ENCODE measurements at places on chromosomes 7 and 10.
A peak's percentile ranks its signal among the peaks of the same experiment; 100 is the strongest.

- DNase-seq: no peak
These were observed 57.4 kb upstream of the ACBD5 start for GRCh38 chr10:27297844-27298521.

DNA sequence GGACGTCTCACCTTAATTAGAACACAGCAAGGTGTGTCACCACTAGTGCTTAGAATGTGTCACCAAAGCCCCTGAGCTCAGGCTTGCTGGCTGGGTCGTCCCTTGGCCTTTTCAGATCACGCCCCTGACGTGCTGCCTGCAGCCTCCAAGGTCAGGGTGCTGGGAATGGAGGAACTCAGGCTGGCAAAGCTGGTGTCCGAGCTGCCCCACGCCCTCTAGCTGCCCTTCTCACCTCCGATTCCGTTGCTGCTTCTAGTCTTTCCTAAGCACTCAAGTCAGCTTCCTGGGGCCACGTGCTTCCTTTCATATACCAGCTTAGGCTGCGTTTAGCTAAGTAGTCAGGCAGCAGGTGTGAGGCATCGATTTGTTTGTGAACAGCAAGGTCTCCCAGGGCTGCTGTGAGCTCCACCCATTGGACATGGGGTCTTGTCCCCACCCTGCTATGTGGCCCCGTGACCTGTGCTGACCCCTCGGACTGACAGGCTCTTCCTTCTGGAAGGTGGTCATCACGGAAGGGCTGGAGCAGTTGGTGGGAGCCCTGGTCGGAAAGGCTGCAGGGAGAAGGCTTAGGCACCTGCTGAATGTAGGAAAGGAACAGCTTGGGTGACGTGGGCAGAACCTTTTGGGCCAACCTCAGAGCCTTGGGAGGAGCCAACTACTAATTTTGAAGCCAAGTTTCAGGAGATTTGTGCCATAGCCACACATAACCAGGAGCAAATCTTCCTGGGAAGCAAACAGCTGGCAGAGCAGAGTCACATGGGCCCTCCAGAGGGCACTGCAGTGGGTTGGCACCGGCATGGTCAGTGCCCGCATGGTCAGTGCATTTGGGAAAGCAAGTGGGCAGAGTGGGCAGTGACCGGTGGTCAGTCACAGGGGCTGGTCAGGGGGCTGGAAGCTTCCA lies 28.8 kb downstream of the VIPR2 start:
- DNase-seq: no peak

DNA sequence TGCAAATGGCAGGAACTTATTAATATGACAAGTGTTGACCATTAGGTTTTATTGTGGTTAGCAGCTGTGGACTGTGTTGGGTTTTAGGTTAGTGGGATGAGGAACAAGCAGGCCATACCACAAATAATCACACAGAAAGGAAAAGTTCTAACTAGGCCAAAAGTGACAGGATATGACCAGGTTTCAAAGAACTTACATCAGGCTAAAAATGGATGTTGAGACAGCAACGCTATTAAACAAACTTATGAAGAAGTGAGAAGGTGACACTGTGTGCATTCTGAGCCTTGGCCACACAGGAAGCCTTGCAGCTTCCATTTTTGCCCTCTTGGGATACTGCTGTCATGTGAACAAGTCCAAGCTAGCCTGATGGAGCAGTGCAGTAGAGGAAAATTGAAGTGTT lies 568.8 kb downstream of the HTR7 start:
- no peak for DNase-seq

DNA sequence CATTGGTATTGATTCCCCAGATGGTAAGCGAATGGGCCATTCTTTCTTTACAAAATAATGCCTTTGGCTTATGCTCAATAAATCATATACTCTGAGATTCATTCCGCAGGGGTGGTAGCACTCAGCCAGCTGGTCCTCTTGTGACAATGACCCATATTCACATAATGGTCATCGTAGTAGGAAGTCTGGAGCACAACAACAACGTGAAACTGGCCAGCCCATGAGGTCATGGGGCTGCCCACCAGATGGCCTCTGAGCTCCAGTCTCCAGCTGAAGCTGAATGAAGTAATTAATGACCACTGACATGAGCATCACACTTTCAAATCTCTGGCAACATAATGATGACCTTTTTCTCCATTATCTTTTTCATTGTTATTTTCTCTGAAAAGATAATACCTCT lies 42.3 kb upstream of the SORCS1 start:
- DNase-seq: no peak

DNA sequence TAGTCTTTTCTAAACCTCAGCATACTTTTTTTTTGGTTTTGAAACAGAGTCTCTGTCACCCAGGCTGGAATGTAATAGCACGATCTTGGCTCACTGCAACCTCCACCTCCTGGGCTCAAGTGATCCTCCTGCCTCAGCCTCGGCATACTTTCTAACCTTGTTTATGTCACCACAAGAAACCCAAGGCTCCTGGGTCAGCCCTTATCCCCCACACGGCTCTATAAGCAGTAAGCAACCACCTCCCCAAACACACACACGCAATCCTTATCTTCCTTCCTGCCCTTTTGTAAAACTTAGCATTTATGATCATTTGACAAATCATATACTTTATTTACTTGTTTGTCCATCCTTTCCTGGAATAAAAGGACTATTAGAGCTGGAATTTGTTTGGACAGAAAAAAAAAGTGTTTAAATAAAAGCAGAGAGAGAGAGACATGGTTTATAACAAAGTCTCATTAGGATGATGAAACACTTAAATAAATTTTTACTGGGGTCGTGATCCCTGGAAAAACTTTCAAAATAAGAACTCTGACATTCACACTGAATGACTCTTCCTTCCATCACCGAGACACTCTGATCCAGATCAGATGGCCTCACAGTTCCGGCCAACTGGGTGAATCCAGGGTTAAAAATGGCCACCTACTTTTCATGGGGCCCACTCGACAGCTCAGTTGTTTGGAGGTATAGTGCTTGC lies 72.7 kb upstream of the PIK3CG start:
- DNase-seq: no peak

- no peak for DNase-seq
These were observed 43.9 kb downstream of the KCNH2 start for GRCh38 chr7:150934045-150934766.

DNA sequence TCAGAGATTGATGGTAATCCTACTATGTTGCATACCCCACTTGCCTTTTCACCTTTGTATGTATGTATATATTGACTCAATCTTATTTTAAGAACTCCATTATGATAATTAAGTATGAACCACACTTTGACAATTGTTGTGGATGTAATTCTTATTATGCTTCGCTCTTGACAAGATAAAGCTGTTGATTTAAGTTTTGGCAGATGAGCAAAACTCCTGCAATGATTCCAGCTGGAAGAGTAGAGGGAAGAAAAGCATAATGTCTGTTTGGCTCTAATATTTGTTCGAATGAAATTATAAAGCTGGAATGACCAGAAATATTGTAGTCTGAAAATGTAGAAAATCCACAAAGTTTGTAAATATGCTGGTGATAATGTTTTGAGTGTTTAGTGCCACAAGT lies 83.8 kb upstream of the AKR1E2 start:
- no peak for DNase-seq

DNA sequence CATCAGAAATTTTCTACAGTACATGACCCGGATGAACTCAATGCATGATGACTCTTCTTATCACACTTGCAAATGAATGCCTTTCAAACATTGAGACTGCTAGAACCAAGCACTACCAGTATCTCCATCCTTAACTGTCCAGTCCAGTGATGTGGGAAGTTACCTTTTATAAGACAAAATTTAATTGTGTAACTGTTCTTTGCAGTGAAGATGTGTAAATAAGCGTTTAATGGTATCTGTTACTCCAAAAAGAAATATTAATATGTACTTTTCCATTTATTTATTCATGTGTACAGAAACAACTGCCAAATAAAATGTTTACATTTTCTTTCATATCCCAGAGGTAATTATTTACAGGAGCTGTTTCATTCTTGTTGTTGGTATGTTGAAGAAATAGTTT lies 40.1 kb downstream of the LGI1 start:
- DNase-seq: no peak

DNA sequence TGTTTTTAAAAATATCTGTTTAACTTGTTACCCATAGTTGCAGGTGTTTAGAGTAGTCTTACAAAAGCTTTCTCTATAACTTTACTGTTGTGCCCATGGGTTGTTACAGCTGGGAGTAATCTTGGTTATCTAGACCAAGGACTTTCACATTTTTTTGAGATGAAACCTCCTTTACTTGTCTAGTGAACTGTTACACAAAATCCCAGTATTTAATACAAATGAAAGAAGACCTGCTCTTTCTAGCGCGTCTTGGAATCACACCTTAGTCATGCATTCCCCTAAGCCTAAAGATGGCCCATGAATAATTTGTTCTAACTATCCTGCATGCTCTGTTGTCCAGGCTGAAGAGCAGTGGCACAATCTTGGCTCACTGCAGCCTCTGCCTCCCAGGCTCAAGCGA lies 38.0 kb downstream of the CSGALNACT2 start:
- no peak for DNase-seq

DNA sequence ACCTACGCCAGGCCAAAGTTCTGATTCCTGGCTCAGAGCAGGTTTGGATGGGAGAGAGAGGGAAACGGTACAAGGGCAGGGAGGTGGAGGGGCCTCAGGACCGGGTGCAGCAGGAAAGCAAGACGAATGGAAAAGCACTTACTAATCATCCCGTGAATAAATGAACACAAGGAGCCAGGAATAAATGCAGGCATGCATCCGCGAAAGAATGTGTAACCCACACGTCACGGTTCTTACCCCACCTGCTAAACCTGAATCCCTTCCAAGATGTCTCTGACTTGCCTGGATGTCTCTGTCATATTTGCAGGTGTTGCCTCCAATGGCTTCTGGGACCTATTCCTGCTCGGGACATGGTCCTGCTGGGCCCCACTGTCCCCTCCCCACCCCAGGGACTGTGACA lies 335.2 kb upstream of the RNF32 start:
- no peak for DNase-seq

GRCh38 chr7:134854816-134855215 lies 75.4 kb downstream of the CALD1 start:
- DNase-seq: no peak

GRCh38 chr10:14916600-14916999 lies 37.3 kb downstream of the DCLRE1C start:
- no peak for DNase-seq

- DNase-seq: peak; percentile 78
These were observed 22.3 kb downstream of the ZNF783 start for GRCh38 chr7:149284343-149284742.

DNA sequence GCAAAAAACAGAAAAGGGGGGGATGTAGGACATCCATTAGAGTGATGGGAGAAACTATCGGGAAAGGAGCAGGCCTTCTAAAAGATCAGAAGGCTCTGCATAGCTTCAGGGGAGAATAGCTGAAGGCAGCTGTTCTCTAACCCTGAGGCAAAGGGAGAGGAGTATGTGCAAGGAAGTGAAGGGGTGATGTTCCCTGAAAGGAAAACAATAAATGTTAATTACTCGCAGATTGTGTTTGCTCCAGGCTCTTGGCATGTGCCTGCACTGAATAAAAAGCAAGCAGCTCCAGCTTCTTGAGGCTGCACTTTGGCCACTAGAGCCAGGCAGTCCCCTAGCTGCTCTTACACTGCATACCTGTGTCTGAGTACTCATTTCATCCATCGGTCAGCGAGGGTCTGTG lies 14.4 kb upstream of the STARD3NL start:
- DNase-seq: no peak

DNA sequence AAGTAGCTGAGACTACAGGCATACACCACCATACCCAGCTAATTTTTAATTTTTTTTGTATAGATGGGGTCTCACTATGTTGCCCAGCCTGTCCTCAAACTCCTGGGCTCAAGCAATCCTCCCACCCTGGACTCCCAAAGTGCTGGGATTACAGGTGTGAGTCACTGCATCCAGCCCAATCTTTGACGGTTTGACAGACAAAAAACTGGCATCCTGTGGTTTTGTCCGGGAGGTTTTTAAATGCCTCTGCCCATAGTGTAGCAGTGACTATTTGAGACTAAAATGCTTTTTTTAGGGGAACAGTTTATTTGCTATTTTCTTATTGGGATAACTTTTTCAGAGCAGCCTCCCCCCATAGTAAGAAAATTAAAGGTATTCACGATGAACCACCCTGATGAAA lies 523.7 kb upstream of the GALNT17 start:
- no peak for DNase-seq

DNA sequence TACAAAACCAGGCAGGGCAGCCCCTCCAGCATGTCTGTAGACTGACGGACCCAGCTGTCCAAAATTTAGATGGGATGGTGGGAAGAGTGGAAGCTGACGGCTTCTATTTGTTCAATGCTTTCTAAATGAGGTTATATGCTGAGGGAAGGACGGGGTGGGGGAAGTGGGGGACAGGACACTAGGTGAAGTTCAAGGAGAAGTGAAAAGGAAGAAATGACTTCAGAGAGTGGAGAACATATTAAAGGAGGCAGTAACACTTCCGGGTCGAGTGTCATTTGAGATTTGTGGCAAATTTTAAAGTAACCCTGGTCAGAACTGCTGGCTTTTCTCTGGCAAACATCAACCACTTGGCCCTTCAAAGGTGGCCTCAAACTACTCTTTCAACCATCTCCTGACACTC lies 9.4 kb downstream of the PIP4K2A start:
- no peak for DNase-seq

DNA sequence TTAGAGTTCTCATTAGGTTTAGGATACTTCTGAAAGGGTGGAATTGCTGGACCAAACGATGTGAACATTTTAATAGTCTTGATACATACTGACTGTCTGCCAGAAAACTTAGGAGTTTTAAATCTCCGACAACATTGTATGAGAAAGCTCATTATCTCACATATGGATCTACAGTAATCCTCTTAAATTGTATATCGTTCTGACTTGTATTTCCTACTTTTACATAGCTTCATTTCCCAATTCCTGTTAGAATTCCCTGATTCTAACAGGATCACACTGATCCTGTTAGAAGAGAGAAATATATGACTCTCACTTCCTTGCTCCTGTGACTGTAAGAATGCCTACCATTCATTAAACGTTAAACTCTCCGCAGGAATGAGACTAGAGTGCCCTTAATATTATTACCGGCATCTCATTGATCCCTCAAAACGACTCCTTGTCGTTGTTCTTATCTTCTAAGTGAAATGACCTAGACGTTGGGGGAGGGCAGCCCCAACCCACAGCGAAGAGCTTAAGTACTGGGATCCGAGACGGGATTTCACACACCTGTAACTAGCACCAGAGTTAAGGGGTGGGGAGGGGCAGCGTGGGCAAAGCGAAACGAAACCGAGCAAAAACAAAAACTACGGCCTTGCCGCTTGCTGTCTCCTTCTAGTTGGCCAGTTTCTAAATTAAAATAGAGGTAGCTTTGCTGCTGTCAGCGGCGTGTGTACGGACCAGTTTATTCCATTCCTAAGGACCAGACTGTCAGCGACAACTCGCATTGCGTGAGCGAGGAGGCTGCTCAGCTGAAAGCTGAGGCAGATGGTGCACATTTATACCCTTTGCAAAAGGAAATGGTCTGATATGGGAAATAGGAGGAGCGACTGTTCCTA lies 678 bp upstream of the TMEM106B start:
- DNase-seq: no peak

- no peak for DNase-seq
These were observed 17.3 kb downstream of the CCDC3 start for GRCh38 chr10:12984165-12984747.

DNA sequence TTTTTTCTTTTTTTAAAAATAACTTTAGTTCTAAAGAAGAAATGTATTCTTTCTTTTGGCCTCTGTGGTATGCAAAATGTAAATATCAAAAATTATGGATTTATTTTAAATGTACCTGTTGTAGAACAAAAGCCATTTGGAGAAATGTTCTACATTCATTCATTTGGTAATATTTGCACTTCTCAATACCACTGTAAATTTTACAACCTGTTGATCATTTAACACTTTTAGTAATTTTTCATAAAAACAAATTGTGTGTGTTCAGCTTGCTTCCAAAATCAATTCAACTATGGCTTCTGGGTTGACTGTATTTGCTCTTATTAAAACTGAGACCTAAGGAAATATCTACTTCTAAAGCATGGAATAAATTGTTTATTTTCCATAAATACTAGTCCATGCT lies 2.3 kb upstream of the IGF2BP3 start:
- no peak for DNase-seq
